ENCODE measurements at places on chromosomes 2 and 18.

- peak; percentile 79 for DNase-seq
Observed at GRCh38 chr2:23532391-23533337, 147.7 kb downstream of the KLHL29 start.

DNA sequence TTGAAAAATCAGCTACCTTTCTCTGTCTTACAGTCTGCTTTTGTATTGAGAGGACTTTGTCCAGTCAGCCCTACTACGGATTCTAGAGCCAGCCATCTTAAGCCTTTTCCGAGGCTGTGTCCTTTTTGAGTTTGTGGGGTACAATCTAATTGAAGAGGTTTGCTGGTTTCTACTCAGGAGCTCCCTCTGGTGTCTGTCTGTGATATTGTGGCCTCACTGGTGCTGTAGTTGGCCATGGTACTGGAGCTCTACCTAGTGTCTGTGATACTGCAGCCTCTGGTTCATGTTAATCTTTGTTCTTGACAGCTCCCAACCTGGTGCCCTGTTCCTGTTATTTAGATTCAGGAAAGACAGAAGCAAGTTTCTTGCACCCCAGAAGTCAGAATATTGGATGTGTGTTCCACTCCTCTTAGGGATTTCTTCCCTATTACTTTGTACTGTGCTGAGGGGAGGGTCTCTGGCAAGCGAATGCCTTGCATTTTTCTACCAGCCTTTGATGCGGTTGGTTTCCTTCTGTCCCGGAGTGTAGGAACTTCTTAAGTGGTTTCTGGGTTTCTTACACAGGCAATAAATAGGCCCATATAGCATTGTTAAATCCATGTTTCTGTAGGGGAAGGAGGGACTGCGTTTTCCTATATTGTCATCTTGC lies 78.5 kb downstream of the ACSL3 start:
- DNase-seq, result no peak

DNA sequence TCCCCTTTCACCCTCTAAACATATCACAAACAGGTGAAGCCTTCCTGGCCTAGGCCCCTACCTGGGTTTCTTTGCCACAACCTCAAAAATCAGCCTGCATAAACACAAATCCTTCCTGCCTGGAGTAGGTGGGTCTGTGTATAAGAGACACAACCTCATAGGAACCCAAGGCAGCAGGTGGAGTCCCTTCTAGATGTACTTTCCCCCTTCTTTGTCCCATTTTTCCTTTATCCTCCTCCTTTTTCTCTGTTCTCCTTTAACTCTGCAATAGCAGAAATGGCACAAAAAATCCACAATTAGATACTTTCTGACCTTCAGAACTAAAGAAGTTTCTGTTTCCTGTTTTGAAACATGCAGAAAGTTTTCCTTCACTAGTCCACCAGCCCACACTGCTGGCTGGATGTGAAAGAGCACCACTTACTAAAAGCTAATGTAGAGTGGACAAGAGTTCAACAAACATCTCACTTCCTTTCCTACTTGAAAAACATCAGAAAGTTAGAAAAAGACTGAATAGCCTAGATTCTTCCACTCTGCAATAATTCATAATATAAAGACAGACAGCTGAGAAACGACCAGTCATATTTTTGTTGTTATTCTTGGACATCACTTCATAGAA lies 11.2 kb downstream of the SLC40A1 start:
- DNase-seq, result no peak

DNA sequence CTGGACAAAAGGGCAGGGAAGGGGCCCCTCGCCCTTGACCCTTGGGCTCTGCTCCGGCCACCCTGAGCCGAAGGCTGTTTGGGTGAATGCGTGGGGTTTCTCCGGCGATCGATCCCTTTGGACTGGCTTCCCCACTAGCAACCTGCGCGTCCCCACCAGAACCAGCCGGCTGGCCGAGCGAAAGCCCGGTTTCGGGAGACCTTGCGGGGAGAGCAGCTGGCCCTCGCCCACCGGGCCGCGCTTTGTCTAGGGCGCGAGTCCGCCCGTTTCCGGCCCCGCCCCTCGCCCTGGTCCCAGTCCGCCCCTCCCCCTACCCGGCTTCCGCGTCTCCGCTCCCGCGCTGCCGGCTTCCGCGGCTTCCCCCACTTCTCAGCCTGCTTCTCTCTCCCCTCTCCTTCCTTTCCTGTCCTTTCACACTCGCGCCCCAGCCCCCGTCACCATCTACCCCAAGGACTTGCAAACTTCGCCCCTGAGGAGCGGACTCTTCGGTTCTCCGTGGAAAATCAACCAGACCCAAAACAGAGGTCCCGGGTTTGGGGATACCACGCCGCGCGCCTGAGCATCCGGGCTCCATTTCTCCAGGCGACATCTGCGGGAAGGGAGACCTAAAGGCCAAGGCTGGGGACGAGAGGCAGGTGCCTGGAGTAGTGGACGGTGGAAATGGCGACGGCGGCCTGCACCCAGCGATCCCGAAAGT lies 48.0 kb upstream of the ATP6V1B1 start:
- peak; percentile 41 for DNase-seq

- peak; percentile 24 for DNase-seq
Observed at GRCh38 chr2:234979204-234980167, 27.7 kb downstream of the SH3BP4 start.

DNA sequence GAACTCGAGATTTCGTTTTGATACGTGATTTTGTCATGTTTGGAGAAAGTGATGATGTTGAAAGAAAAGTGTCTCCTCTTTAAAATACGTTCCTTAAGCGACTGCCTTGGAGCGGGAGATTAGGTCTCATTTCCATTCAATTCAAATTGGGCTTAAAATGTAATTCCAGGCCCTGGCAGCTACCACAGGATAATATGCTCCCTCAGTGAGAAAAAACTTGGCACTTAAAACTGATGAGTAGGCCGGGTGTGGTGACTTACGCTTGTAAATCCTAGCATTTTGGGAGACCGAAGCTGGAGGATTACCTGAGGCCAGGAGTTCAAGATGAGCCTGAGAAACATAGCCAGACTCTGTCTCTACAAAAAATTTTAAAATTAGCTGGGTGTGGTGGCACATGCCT lies 146.3 kb upstream of the L3MBTL4 start:
- no peak for DNase-seq

GRCh38 chr18:48263192-48263853 lies 145.9 kb downstream of the ZBTB7C start:
- no peak for DNase-seq

GRCh38 chr2:3981446-3981987 lies 278.1 kb downstream of the DCDC2C start:
- DNase-seq, result no peak

- no peak for DNase-seq
Observed at GRCh38 chr18:37238282-37239108, 327.1 kb downstream of the CELF4 start.

- DNase-seq, result no peak
Observed at GRCh38 chr2:7108792-7109532, 191.8 kb downstream of the RNF144A start.

DNA sequence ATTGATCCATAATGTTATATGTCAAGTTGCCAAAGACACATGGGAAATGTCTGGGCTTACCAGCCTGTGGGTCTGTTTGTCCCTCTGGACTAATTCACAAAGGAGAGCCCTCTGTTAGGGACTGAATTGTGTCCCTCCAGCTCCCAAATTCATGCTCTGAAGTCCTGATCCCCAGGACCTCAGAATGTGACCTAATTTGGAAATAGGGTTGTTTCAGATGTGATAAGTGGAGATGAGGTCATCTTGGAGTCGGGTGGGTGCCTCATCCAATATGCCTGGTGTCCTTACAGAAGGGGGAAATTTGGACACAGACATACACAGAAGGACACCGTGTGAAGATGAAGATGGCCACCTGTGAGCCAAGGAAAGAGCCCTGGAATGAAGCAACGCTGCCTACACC lies 41.4 kb upstream of the ROCK2 start:
- DNase-seq, result no peak

- no peak for DNase-seq
Observed at GRCh38 chr18:57660961-57661360, 39.3 kb upstream of the NARS1 start.

DNA sequence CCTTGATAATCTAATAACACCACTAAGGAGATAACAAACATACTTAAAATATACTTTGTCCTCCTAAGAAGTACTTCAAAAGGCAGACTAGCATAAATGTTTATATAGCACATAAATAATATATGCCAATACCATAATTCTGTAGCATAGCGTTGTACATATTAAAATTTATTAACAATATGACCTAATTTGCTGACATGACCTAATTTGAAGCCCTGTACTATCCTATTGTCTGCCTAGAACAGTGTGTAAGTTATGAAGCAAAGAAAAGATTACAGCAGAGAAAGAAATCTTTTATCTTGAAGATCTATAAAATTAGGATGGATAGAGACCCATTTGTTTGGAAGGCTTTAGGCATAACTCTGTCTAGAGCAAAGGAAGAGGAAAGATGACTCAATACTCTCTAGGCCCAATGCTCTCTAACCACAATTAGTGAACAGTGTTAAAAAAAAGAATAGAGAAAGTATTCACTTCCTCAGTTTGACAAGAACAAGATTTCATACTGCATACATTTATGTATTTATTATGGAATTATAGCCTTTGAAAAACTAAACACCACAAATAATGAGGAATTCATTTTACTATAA lies 231.3 kb downstream of the ZRANB3 start:
- DNase-seq, result no peak

GRCh38 chr2:240601831-240602160 lies 15.3 kb downstream of the CAPN10 start:
- no peak for DNase-seq

All from NCI-H446 (cell line).